GM23338 (cell line): ENCODE measurements at places on chromosomes 5 and 9. TPM values are rescaled to one million over a fixed set of nuclear protein-coding genes. Genes with fewer than 3 reads are reported as not detected.

DNA sequence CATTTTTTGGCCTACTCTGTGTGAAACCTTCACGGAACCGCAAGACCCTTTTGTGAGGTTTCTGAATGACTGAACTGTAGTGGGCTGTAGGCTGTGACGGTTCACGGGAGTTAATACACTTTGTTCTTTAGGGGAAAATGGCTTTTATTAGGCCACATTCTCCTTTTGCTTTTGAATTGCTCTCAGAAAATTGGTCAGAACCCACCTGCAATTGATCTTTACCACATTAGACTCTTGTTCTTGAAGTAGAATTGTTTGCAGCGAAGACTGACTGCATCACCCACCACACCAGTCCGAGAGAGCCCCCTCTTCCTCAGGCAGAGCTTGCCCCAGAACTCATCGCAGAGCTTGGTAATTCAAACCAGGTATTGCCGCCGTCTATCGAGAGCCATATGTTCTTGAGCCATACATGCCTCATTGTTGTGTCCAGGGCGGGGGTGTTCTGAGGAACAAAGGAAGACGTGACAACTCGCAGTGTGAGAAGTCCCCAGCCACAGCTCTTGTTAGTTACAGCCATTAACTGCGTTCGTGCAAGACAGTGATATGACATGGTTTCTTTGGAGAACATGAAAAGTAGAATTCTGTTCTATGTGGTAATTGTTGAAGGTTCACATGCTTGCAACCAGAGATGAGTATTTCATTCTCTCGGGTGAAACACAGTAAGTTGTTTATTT is 166.4 kb upstream of the OTULINL start:
- no peak for DNase-seq

GRCh38 chr5:119028575-119028974 is 40.2 kb upstream of the DTWD2 start:
- DNase-seq = no peak

The ERAP2 gene
- total RNA-seq = not detected in 2 replicates

The SURF2 gene
- 32.4 and 39.9 TPM in 2 replicates for total RNA-seq
